ENCODE measurements at places on chromosomes 7 and 10.
A peak's percentile ranks its signal among the peaks of the same experiment; 100 is the strongest.

GRCh38 chr7:92205987-92206386 is 27.0 kb upstream of the LRRD1 start:
- no peak for DNase-seq

- DNase-seq = no peak
These were observed 145.3 kb upstream of the TBX20 start for GRCh38 chr7:35399216-35399615.

- no peak for DNase-seq
These were observed 143.1 kb downstream of the AHR start for GRCh38 chr7:17441557-17441956.

DNA sequence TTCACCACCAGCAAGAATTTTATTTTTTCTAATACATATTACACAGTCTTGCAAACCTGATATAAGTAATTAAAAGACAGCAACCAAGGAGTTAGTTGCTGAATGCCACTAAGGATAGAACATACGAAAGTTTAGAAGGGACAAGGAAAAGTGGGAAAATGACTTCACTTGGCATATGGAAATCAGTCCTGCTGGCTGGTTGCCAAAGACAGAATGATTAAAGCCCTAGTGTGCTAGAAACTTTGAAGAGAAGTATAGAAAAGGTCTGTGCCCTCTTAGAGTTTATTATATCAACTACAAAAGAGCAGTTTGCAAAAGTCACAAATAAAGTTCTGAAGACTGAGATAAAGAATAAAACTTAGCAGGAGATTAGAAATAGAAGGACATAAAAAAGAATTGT is 5.8 kb upstream of the YAE1 start:
- DNase-seq = no peak

DNA sequence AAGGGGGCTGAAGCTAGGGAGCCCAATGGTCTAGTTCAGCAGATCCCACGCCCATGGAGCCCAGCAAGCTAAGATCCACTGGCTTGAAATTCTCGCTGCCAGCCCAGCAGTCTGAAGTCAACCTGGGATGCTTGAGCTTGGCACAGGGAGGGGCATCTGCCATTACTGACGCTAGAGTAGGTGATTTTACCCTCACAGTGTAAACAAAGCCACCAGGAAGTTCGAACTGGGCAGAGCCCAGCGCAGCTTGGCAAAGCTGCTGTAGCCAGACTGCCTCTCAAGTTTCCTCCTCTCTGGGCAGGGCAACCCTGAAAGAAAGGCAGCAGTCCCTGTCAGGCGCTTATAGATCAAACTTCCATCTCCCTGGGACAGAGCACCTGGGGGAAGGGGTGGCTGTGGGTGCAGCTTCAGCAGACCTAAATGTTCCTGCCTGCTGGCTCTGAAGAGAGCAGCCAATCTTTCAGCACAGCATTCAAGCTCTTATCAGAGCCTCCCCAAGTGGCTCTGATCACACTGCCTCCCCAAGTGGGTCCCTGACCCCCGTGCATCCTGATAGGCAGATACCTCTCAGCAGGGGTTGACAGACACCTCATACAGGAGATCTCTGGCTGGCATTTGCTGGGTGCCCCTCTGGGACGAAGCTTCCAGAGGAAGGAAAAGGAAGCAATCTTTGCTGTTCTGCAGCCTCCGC is 167.8 kb downstream of the CCDC71L start:
- no peak for DNase-seq

GRCh38 chr10:80203835-80204676 is 1.3 kb downstream of the ANXA11 start:
- peak; percentile 51 for DNase-seq

DNA sequence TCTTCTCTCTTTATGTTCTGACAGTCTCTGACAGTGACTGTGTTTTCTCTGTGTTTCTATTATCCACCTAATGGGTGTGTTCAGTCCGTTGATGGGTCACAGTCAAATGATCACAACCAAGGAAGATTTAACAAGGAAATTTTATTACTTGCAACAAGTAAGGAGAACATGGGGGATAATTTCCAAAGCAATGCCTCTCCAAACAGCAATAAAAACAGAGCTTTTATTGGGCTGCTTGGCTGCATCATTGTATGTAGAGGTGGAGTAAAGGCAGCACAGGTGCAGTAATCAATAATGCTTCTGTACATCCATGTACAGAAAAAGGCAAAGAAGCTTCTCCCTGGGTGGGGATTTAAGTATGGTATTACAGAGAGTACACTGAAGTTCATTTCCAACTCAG is 1525.6 kb downstream of the REEP3 start:
- no peak for DNase-seq
